ENCODE measurements at places on chromosomes 6 and 20. TPM values are rescaled to one million over a fixed set of nuclear protein-coding genes. Genes with fewer than 3 reads are reported as not detected.

DNA sequence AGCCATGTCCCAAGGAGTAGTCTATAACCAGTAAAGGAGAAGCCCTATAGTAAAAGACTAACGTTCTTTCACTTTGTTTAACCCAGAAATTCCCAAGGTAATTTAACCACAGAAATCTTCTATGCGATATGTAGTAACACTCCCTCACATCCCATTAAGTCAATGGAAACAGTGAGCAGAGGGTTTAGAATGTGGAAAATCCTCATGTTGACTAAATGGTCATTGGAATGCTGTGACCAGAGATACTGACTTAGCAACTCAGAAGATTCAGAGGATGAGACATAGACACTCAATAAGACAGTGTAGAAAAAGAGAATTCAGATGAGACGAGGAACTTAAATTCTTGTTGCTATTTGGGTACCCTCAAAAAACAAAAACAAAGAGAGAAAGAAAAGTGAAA is 562.2 kb upstream of the NOX3 start:
- no peak for DNase-seq
- no peaks in the 10 kb centered on the region for H3K36me3 ChIP-seq
- no peak overlapping the region for H3K4me3 ChIP-seq
- H3K27ac ChIP-seq = no peak overlapping the region

DNA sequence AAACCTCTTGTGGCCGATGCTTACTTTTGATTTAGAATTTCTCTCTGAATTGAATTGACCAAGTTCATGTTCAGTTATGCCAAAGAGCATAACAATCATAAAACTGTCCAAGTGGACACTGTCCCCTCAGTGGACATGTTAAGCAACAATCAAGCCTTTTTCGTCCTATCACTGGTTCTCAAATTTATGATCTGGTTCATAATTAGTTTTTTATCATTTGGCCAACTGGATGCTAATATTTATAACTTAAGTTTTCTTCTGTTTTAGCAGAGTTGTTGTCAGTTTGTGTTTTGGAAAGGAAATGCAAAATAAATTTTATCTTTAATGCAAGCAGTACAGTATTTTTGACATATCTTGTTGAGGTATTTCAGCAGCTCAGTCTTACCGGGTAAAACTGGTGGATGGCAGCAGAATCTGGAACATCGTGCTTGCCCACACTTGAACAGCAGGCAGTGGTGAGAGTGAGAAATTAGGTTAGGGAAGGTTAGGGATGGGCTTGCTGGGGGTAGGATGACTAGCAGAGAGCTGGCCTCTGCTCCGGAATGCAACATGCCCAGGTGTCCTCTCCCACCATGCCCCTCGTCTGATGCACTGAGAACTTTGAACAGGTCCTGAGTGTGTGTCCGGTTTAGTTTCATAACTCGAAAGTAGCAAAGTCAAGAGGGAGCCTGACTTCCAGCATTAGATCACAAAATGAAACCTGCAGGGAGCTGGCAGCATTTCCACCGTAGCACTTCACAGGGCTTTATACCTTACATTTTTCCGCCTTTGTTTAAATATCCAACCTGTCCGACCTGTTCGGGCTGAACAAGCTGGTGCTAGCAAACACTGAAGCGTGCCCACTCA is 93.1 kb downstream of the RREB1 start:
- peaks cover 3% of the 10 kb centered on the region for H3K4me1 ChIP-seq
- H3K27ac ChIP-seq = no peak overlapping the region
- DNase-seq = no peak
- peaks cover 6% of the 10 kb centered on the region for H3K36me3 ChIP-seq
- H3K27me3 ChIP-seq = no peaks in the 10 kb centered on the region
- no peak overlapping the region for H3K4me3 ChIP-seq

DNA sequence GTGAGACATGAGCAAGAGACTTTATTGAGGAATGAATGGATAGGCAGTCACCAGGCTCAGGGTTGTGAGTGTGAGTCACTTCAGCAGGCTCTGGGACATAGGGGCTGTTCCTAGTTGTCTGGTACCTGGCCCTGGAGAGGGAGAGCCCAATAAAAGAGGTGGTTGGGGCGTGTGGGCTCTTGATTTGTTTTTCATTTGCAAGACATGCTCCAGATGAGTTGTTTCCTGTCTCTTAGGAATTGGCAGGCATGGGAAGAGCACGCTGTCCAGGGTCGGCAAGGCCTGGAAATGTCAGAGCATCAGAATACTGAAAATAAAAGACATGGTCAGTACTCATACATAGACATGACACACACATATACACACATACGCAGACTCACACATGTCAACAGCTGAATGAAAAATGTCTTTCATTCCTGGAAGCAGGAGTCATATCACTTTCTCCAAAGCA is 166.3 kb upstream of the SULF2 start:
- H3K27me3 ChIP-seq = no peaks in the 10 kb centered on the region
- H3K27ac ChIP-seq = no peak overlapping the region
- DNase-seq = no peak
- no peak overlapping the region for H3K4me3 ChIP-seq
- H3K4me1 ChIP-seq = no peaks in the 10 kb centered on the region

DNA sequence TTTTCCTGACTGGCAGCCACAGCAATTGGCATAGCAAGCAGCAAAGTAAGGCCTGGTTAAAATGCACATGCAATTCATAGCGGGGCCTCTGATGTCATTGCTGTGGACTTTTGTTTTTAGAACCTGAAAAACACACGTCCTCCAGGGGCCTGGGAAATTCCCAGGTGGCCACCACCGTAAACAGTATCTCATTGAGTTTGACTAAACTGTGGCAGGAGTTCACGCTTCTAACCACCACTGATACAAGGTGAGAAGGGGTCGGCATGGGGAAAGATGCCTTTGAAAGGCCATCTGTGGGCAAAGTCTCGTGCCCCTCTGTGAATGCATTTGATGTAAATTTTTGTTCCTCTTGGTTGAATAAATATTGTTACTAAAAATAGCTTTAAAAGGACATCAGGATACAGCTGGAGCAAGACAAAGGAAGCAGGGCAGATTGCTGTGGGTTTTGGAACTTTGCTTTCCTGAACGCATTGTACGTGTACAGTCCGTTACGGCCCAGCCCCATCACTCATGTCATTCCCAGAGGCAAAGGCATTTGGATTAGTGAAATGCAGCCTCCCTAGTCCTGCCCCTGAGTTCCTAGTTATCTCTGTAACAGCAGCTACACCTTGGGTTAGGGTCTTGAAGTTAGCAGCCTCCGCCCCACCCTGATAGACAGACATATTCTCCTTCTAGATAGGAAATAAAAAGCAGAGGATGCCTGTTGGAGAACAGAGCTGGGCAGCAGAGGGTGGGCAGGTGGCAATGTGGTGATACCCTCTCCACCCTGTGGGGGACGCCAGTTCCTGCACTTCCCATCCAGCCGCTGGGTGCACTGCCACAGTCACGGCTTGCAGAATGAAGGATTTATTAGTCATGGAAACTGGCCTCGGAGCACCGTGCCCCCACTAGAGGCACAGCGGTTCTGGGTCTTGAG is 80.3 kb downstream of the ZDHHC14 start:
- H3K4me3 ChIP-seq = no peak overlapping the region
- H3K36me3 ChIP-seq = no peaks in the 10 kb centered on the region
- no peak overlapping the region for H3K27ac ChIP-seq
- no peaks in the 10 kb centered on the region for H3K4me1 ChIP-seq

GRCh38 chr6:137780447-137781034 is 86.5 kb upstream of the TNFAIP3 start:
- H3K4me1 ChIP-seq = peaks cover 11% of the 10 kb centered on the region
- no peaks in the 10 kb centered on the region for H3K27me3 ChIP-seq
- no peak overlapping the region for H3K27ac ChIP-seq

GRCh38 chr6:159201336-159201735 is 32.1 kb downstream of the FNDC1 start:
- no peak for DNase-seq
- H3K27me3 ChIP-seq = no peaks in the 10 kb centered on the region
- no peaks in the 10 kb centered on the region for H3K4me1 ChIP-seq
- H3K4me3 ChIP-seq = no peak overlapping the region
- H3K36me3 ChIP-seq = no peaks in the 10 kb centered on the region
- H3K27ac ChIP-seq = no peak overlapping the region

GRCh38 chr20:63522981-63523611 is 2.5 kb downstream of the PPDPF start:
- H3K27me3 ChIP-seq = no peaks in the 10 kb centered on the region
- H3K36me3 ChIP-seq = peaks cover 5% of the 10 kb centered on the region
- peaks cover 2% of the 10 kb centered on the region for H3K4me1 ChIP-seq
- no peak for DNase-seq
- no peak overlapping the region for H3K27ac ChIP-seq

DNA sequence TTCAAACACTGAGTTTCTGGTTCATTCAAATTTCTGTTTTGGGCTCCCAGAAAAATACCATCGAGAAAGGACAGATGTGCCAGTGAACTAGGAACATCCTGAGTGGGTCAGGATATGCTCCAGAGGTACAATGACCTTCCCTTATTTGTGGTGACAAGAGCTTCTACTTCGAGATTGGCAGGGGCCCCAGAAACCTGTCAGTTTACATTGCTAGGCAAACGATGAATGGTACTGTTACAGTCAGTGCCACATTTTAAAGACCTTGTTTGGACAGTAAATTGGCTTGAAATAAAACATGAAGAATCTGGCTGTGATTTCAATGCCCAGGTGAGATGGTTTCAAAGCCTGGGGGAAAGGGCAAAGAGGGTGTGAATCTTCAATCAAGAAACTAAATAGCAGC is 454.5 kb upstream of the ID4 start:
- H3K27me3 ChIP-seq = no peaks in the 10 kb centered on the region
- H3K27ac ChIP-seq = no peak overlapping the region
- no peak overlapping the region for H3K4me3 ChIP-seq
- no peaks in the 10 kb centered on the region for H3K36me3 ChIP-seq

GRCh38 chr20:29079769-29080690 is 2177.4 kb upstream of the DEFB115 start:
- H3K4me3 ChIP-seq = no peak overlapping the region
- H3K36me3 ChIP-seq = no peaks in the 10 kb centered on the region
- H3K27me3 ChIP-seq = no peaks in the 10 kb centered on the region
- H3K27ac ChIP-seq = no peak overlapping the region
- no peaks in the 10 kb centered on the region for H3K4me1 ChIP-seq

- H3K4me3 ChIP-seq = no peak overlapping the region
- H3K27me3 ChIP-seq = no peaks in the 10 kb centered on the region
- no peaks in the 10 kb centered on the region for H3K36me3 ChIP-seq
- no peak overlapping the region for H3K27ac ChIP-seq
Observed at GRCh38 chr6:154341871-154342270, 14.7 kb downstream of the IPCEF1 start.

DNA sequence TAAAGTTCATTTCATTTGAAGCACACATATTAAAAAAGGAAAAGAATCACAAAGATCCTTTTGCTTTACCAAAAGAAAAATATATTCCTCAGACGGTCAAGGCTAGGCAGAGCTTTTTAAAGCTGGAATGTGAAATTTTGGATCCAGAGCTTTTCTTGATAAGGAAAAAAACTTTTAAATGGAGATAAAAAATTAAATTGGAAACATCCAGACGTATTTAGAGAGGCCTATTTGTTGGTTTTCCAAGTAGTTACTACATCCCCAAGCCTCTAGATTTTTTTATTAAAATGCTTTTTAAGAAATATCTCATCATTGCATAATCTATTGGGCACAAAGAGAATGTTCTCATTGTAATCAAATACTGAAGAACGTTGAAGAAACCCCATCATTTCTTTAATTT is 385.7 kb upstream of the CITED2 start:
- no peak for DNase-seq
- peaks cover 13% of the 10 kb centered on the region for H3K4me1 ChIP-seq
- H3K27ac ChIP-seq = no peak overlapping the region

- no peaks in the 10 kb centered on the region for H3K27me3 ChIP-seq
- no peaks in the 10 kb centered on the region for H3K4me1 ChIP-seq
- no peak overlapping the region for H3K27ac ChIP-seq
- H3K4me3 ChIP-seq = no peak overlapping the region
- no peaks in the 10 kb centered on the region for H3K36me3 ChIP-seq
Observed at GRCh38 chr6:42326248-42326647, 108.6 kb upstream of the MRPS10 start.

The RBM24 gene
- 2.5 TPM for total RNA-seq

The THBD gene
- 8.4 TPM for total RNA-seq

The DZANK1 gene
- total RNA-seq = 0.83 TPM

The ABHD16B gene
- total RNA-seq = not detected

The PRKN gene
- total RNA-seq = 5.6 TPM

The PSORS1C2 gene
- not detected for total RNA-seq

The SEL1L2 gene
- not detected for total RNA-seq

The VGLL2 gene
- total RNA-seq = not detected

The PBOV1 gene
- not detected for total RNA-seq
